Lower leg skin (tissue), 4 donors: ENCODE measurements at places on chromosomes 4 and X. TPM values are rescaled to one million over a fixed set of nuclear protein-coding genes. Genes with fewer than 3 reads are reported as not detected.
A peak's percentile ranks its signal among the peaks of the same experiment; 100 is the strongest.

The PUDP gene
- 10.7 TPM for total RNA-seq

The CLNK gene
- 1.3 TPM for total RNA-seq

DNA sequence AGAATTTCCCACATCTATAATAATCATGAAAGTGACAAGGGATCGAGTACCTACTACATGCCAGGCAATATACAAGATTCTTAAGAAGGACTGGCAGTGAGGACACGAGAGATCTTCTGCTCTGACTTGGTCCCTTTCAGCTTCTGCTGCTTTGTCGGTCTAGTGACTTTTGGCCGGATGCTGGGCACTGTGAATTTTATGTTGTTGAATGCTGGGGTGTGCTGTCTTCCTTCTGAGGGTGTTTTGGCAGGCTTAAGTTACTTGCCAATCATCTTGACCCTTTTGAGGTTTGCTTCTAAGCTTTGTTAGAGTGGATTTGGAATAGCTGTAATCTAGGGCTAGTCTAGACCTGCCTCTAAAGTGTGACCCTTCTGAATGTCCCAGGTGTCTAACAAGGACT lies 23.5 kb downstream of the NAT8L start:
- no peak for DNase-seq

GRCh38 chr4:14184265-14184664 lies 556.7 kb upstream of the BOD1L1 start:
- no peak for DNase-seq

DNA sequence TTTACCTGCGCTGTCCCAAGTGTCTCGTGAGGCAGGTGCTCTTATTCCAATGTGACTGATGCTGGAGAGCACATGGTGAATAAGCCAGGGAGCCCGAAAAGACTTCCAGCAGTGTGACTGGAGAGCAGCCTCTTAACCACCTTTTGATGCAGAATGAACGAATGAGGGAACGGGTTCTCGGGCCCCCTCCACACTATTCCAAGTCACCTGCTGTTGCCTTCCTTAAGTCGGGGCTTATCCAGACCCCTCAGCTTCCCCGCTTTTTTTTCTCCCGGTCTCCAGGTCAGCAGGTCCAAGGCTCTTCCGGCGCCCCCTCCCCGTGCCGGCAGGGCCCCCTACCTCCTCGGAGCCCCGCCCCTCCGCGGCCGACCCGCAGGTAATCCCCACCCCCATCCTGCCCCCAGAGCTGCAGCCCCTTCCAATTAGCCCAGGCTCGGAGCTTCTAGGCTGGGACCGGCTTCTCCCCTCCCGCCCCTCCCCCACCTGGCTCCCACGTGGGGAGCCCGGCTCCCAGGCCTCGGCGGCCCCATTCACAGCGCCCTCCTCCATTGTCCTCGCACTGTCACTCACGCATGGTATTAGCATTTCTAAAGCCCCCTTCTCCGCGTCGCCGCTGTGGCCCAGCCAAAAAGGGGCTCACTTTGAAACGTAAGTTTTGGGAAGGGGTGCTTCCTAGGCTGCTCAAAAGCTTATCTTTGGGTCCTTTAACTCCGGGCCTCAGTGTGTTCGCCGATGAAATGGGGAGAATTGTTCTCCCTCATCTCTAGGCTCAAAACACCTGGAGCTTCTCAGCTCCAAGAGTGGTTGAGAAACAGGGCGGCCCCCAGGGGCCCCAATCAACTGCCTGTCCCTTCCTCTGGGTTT lies 56.2 kb upstream of the PJA1 start:
- DNase-seq, result no peak

GRCh38 chrX:123756320-123756719 lies 23.5 kb upstream of the THOC2 start:
- no peak for DNase-seq

DNA sequence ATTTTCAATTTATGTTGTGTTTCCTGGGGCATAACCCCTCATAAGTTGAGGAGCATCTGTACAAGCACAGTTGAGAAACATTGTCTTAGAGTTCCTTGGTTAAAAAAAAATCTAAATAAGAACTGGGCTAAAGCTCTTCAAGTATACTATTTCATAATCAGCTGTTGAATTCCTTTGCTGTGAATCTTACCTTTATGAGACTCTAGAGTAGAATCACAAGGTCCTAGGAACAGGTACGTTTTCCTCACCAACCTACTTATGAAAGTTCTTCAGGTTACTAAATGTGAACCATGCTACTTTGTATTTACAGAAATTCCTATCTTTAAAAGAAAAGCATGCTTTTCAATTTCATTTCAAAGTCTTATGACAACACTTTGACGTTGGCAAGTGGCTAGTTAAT lies 20.9 kb upstream of the SOD3 start:
- DNase-seq, result no peak

DNA sequence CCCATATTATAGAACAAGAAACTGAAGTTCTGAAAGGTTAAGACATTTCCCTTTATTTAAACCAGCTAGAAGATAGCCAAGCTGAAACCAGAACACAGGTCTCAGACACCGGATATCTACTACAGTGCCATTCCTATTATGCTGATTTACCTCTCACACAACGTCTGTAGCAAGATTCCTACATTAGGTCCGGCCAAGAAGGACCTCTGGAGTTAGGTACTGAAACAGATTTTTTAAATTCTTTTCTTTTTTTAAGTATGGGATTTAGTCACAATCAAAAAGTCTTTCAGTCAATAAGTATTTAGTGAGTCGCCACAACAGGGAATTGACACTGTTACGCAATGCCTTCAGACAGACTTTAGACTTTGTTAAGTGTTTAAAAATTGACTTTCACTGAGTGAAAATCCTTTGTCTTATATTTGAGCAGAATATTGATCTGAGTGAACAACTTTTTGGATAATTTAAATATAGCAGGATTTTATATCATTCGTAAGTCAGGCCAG lies 26.5 kb upstream of the SPANXN4 start:
- no peak for DNase-seq

The CXorf49 gene
- total RNA-seq, result not detected

GRCh38 chr4:39987485-39987884 lies 9.8 kb upstream of the PDS5A start:
- DNase-seq, result no peak

DNA sequence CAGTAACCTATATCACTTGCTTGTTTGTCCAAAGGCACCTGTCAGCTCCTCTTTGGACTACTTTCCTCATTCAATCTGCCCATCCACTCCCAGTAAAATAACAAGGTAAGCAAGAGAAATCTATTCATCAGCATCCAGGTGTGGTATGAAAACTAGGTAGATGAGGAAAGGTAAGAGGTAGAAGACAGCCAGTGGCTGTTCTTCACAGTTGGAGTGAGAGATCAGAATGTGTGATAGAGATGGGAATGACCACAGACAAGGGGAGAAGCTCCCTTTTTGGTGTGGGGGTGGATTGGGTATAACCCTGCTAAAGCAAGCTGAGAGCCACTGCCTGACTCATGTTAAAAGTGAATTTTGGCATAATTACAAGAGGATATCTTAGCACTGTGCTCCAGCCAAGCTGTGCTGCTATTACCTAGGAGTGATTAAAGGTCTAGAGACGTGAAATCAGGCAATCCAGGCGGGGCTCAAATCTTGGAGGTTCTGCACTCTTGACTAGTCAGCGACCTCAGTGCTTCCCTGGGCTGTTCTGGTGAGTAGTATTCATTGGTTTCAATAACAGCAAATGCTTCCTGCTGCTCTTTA lies 28.1 kb upstream of the RASL11B start:
- DNase-seq, result no peak

GRCh38 chrX:40867352-40867751 lies 132.0 kb upstream of the MED14 start:
- DNase-seq, result no peak

DNA sequence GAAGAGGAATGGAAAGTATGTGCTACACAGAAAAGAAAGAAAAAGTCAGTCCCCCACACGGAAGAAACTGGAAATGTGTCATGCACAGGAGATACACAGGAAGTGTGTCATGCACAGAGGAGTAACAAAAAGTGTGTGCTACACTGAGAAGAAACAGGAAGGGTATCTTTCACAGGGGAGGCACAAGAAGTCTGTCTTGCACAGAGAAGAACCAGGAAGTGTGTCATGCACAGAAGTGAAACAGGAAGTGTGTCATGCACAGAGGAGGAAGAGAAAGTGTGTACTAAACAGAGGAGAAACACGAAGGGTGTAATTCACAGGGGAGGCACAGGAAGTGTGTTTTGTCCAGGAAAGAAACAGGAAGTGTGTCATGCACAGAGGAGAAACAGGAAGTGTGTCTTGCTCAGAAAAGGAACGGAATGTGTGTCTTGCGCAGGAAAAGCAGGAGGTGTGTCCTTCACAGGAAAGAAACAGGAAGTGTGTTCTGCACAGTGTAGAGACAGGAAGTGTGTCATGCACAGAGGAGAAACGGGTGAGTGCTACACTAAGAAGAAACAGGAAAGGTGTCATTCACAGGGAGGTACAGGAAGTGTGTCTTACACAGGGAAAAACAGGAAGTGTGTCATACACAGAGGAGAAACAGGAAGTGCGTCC lies 527.2 kb upstream of the PRKX start:
- no peak for DNase-seq

DNA sequence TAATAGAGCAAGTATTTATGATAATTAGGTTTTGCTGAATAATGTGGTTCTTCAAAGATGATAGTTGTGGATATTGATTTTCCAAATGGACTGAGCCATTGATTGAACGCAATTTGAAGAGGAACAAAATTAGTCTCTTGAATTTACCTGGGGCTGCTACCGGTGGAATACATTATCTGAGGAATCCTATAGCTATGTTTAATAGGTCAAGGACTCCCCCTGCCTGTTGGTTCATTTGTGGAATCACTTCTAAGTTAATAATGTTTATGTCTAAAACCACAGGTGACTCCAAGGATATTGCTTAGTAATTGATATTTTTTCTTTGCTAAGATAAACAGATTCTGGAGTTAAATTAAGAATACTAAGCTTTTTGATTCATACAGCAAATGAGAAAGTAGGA lies 576.0 kb upstream of the PABPC4L start:
- DNase-seq, result no peak

- peak; percentile 17 for DNase-seq
These were observed 46.7 kb downstream of the C4orf46 start for GRCh38 chr4:158624889-158625478.

- no peak for DNase-seq
These were observed 135.6 kb upstream of the CXXC4 start for GRCh38 chr4:104630272-104630671.

GRCh38 chr4:6548201-6548881 lies 26.6 kb upstream of the MAN2B2 start:
- no peak for DNase-seq

- no peak for DNase-seq
These were observed 118.6 kb downstream of the LRBA start for GRCh38 chr4:150896497-150896896.

- no peak for DNase-seq
These were observed 97.4 kb downstream of the HS6ST2 start for GRCh38 chrX:132861076-132861475.

- no peak for DNase-seq
These were observed 79.8 kb downstream of the MID1IP1 start for GRCh38 chrX:38881066-38881465.

The IL2RG gene
- 7.0 TPM for total RNA-seq
